ENCODE measurements at places on chromosomes 11 and 22. TPM values are rescaled to one million over a fixed set of nuclear protein-coding genes. Genes with fewer than 3 reads are reported as not detected.

The FZD4 gene
- 78.3 TPM for polyA plus RNA-seq

DNA sequence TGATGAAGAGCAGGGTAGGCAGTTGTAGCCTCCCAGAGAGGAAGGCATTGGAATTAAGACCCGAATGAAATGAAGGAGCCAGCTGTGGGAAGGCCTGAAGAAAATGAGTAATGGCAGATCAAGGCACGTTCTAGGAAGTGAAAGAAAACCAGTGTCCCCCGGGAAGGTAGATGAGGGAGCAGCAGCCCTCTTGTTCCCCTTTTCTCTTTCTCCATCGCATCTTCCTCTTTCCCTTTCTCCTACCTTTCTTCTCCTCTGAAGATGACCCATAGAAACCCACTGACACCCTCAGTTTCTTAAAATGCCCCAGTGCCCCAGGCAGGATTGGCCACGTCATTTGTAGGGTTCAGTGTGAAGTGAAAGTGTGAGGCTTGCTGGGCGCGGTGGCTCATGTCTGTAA is 172.6 kb upstream of the SEZ6L start:
- no peak for DNase-seq

DNA sequence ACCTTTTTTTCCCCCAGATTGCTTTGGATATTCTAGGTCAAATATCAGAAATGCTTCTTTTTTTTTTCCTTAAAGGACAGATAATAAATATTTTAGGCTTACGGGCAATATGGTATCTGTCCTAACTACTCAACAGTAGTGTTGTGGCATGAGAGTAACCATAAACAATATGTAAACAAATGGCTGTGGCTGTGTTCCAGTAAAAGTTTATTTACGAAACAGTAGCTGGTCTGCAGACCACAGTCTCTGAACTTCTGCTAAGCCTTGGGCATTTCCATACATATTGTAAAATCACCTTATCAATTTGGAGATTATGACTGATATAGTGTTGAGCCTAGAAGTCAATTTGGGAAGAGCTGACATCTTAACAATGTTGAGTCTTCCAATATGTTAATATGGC is 139.0 kb upstream of the PITPNB start:
- DNase-seq, result no peak

GRCh38 chr11:82210011-82210410 is 523.7 kb downstream of the FAM181B start:
- no peak for DNase-seq

- no peak for DNase-seq
These were observed 92.5 kb downstream of the CEP164 start for GRCh38 chr11:117420143-117420485.

Measured in left renal pelvis (tissue), 4 donors.